ENCODE measurements at places on chromosomes 16 and 17. TPM values are rescaled to one million over a fixed set of nuclear protein-coding genes. Genes with fewer than 3 reads are reported as not detected.

DNA sequence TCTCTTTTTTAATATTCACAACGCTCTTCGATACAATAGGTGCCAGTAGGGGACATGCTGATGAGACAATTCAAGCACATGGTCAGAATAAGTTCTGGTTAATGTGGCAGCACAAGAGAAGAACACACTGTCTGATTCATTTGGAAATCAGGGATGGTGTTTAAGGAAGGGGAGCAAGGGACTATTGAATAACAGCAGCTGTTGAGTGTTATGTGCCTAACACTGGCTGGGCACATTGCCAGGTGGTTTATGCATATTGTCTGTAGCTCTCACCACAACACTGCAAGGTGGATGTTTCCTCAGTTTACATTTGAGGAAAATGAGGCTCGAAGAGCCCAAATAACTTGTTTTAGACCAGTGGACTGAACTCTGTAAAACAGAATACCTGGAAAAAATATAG, 44.2 kb downstream of the LYRM9 start:
- peaks cover 11% of the 10 kb centered on the region for H3K27me3 ChIP-seq
- H3K27ac ChIP-seq, result no peak overlapping the region
- peaks cover 1% of the 10 kb centered on the region for H3K36me3 ChIP-seq
- DNase-seq, result no peak

DNA sequence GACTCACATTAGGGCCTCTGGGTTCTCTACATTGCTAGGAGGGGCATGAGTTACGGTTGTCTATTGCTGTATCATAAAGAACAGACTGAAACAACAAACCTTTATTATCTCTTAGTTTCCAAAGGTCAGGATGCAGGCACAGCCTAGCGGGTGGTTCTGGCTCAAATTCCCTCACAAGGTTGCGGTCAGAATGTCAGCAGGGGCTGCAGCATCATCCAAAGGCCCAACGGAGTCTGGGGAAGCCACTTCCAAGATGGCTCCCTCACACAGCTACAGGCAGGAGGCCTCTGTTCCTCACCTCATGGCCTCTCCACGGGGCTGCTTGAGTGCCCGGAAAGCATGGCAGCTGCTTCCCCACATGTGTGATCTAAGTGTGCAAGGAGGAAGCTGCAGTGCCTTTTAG, 29.6 kb upstream of the ZFPM1 start:
- H3K27me3 ChIP-seq, result peaks cover 6% of the 10 kb centered on the region
- no peak overlapping the region for H3K27ac ChIP-seq
- no peak for DNase-seq
- H3K4me1 ChIP-seq, result no peaks in the 10 kb centered on the region
- H3K4me3 ChIP-seq, result no peak overlapping the region
- no peaks in the 10 kb centered on the region for H3K36me3 ChIP-seq

DNA sequence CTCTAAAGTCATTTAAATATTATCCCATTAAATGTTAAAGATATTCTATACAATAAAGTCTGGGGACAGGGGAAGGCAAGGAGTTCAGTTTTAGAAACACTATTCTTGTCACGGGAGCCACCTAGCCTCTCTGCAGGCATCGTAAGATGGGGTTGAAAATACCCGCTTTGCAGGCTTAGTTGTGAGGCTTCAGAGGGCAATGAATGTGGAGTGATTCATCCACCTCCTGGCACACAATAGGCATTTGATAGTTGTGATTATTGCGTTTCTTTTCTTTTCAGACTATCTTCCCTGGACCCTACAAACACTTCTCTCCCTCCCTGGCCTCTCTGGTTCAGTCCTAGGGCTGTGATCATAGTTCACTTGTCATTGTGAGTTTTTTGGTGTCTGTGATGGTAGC, 19.6 kb downstream of the GLP2R start:
- H3K27ac ChIP-seq, result no peak overlapping the region
- H3K4me3 ChIP-seq, result no peak overlapping the region
- H3K36me3 ChIP-seq, result no peaks in the 10 kb centered on the region
- no peaks in the 10 kb centered on the region for H3K27me3 ChIP-seq
- H3K4me1 ChIP-seq, result no peaks in the 10 kb centered on the region

DNA sequence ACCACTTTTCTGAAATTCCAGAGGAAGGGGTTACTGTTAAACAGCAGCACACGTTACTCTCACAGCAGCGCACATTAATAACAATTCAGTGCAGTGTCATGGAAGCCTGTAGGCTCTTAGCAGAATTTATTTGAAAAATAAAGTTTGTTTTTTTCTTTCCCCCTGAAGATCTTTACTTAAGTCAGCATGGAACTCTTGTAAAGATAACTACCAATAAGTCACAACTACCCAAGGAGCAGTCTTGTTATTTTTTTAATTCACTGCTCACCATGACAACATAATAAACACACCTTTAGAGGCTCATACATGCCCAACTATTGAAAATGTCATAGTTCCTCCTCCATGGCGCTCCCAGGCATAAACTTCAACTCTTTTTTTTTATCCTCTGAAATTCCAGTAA, 31.8 kb upstream of the PSMD7 start:
- no peaks in the 10 kb centered on the region for H3K4me1 ChIP-seq
- DNase-seq, result no peak
- no peaks in the 10 kb centered on the region for H3K36me3 ChIP-seq
- H3K27me3 ChIP-seq, result peaks cover 13% of the 10 kb centered on the region
- no peak overlapping the region for H3K4me3 ChIP-seq

- H3K4me1 ChIP-seq, result peaks cover 48% of the 10 kb centered on the region
- peak overlapping the region; percentile 60 for H3K4me3 ChIP-seq
- DNase-seq, result peak; percentile 58
- peaks cover 9% of the 10 kb centered on the region for H3K36me3 ChIP-seq
These were observed 14.7 kb upstream of the KLHDC4 start for GRCh38 chr16:87780385-87780989.

The CDH8 gene
- total RNA-seq, result not detected

The WNT9B gene
- not detected for total RNA-seq

GRCh38 chr17:79803997-79804855, 7.3 kb upstream of the CBX8 start:
- H3K27me3 ChIP-seq, result peaks cover 81% of the 10 kb centered on the region
- H3K4me3 ChIP-seq, result peak overlapping the region; percentile 44
- DNase-seq, result peak; percentile 45
- H3K36me3 ChIP-seq, result peaks cover 5% of the 10 kb centered on the region
- H3K27ac ChIP-seq, result peak overlapping the region; percentile 68
- H3K4me1 ChIP-seq, result peaks cover 40% of the 10 kb centered on the region

The CHST5 gene
- 0.06 TPM for total RNA-seq

Data from activated CD4-positive, alpha-beta T cell treated with anti-CD3 and anti-CD28 coated beads, Interleukin-2, amount 10 ng/mL, durations not matched to agents 7 days and 5 days (primary cell).